ENCODE measurements at places on chromosomes 4 and X.

- no peak for DNase-seq
Measured at GRCh38 chr4:68850293-68850692, 34.5 kb downstream of the UGT2B10 start.

DNA sequence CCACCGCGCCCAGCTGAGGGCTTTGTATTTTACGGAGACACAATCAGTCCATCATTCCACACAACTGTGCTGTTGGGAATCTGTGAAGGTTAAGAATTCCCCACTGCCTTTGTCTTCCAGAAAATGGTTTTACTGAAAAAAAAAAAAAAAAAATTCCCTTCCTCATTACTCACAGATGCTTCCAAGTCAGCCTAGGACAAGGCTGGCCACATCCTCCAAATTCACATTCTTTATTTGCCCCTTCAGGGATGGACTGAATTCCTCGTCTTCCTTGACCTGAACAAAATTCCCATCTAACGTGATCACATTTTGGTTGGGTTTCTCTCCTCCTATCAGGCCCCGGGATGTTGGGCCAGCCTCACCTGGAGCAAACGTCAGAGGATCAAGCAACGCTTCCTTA lies 130.3 kb downstream of the DHRSX start:
- DNase-seq = no peak

DNA sequence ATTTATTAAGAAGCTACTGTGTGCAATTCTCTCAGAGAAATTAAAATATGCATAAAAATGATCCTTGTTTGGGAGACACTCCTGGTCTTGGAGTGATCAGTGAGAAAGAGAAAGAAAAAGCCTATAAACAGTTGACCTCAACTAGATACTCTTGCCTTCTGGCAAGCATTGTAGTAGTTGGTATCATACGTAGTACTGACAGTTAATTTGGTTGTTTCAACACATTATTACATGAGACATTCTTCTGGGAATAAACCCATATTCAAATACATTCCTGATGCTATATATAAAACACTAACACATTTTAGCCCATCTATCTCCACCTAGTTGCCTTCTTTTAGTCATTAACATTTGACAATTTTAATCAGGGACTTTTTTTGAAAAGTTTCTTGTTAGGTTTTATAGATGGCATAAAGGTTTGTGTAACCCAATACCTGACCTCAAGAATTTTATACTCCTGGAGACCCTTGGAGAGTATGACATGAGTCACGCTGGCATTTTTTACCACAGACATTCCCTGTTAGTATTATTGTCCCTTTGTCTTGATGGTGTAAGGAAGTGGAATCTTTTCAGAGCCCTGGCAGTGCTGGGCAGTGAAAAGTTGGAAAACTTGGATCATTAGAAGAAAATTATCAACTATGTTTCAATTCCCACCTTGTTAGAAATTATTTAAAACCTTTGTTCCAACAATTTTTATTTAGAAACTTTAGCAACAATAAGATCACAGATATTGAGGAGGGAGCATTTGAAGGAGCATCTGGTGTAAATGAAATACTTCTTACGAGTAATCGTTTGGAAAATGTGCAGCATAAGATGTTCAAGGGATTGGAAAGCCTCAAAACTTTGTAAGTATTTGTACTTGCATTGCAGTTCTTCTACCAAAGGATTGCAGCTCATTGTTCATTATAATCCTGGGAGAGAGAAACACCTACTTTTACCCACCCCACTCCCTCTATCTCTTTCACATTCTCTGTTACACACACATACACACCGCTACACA lies 167.1 kb upstream of the PACRGL start:
- DNase-seq = no peak

DNA sequence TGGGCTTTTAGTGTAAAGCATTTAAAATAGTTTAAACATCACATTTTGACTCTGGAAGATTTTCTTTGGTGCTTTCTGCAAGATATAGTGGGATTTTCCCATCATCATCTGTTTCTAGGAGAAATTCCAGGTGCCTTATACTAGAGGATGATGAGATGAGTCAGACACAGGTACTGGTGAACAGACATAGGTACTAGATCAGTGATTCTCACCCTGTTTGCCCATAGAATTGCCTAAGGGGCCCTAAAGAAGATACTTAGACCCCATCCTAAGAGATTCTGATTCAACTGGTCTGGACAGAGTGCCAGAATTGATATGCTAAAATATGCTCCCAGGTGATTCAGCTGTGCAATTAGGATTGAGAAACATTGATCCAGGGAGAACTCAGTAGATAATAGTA lies 9.7 kb downstream of the TSPAN7 start:
- no peak for DNase-seq

DNA sequence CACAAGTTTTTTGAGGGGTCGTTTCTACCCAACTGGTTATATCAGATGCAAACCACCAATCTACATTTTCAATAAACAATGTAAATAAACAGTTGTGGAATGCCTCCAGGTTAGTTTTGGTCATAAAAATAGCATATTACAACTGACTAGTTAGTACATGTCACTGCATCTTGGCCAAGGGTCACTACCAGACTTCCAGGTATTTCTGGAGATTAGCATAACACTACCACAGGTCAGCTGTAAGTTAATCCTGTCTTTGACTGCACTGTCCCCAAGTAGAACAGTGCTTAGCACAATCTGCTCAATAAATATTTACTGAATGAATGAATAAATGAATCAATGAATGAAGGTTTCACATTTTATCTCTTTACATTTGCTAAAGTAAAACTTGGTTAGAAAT lies 64.4 kb downstream of the TBC1D19 start:
- no peak for DNase-seq

GRCh38 chr4:26330186-26330787 lies 9.5 kb downstream of the RBPJ start:
- no peak for DNase-seq

DNA sequence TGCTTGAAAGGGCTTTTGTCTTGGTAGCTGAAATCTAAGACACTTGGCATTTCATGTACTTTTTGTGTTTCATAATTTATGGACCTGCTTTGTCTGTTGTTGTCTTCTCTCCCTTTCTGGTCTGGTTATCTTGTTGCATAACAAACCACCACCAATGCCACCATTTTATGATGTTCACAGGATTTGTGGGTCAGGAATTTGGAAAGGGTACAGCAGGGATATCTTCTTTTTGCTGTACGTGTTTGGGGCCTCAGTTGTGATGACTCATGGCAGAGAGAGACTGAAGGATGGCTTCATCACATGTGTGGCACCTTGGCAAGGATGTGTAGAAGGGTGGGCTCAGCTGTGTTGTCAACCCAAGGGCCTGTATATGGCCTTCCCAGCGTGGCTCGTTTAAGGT lies 35.2 kb downstream of the KDM6A start:
- DNase-seq = no peak

DNA sequence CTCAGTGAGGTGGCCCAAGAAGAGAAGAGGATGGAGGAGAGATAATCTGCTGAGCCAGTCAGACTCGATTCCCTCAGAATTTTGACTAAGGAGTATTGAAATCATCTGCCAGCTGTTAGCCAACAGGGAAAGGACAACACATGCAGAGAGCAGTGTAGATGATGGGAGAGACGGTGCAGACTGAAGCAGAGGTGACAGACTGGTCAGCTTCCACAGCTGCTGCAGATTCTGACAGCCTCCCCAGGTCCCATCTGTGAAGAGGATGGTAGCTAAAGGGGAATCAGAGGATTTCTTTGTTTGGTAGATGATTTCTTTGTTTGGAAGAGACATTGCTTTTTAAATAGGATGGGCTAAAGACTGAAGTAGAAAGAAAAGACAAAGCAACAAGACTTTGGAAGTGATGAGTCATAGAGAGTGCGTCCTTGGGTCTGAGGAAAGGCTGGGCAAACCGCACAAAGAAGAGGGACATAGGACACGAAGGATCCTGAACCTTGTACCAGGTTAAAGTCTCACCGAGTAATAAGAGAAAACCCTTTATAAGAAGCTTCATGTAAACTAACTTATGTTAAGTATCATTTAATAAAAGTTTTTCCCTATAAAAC lies 27.6 kb downstream of the INTU start:
- DNase-seq = no peak

Measured in stimulated activated CD4-positive, alpha-beta T cell treated with anti-CD3 and anti-CD28 coated beads, TNF-alpha, amount 100 ng/mL, for 1 hour (primary cell).